Activated B cell treated with CpG ODN at 0.5 μM for 24 hours (primary cell): ENCODE measurements at places on chromosomes 7 and 10. TPM values are rescaled to one million over a fixed set of nuclear protein-coding genes. Genes with fewer than 3 reads are reported as not detected.

The GSDME gene
- total RNA-seq, result 3.1 and 4.1 TPM in 2 replicates

- no peak for DNase-seq
These were observed 5.1 kb downstream of the AUTS2 start for GRCh38 chr7:69603351-69603750.

DNA sequence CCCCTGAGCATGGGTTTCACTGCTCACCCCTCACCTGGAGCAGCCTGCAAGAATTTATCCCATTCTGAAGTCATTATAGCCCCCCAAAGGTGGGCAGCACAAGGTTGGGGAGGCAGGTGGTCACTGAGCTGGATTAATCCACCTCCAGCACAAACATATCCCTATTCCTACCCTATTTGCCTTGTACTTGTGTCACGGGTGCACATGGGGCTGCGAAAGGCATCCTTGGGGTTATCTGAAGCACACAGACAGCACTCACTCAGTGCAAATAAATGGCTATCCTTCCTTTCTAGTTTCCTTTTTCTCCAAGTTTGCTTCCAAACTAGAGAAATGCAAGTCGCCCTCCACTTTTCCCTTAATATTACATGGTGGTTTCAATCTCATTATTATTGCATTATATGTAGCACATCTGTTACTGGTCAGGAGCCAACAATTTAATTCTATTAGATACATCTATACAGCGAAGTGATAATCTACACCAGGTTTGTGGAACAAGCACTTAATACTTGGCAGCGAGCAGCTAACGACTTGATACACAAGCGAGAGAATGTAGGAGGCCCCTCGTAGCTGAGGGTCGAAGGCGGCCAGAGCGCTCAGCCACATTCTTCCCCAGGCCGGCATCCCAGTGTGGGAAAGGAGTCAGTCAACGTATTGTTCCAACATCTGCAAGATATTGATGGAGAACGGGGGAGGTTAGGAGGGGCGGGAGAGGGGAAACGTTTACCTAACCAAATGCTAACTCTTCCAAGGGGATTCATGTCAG, 121.3 kb upstream of the HABP2 start:
- no peak for DNase-seq

DNA sequence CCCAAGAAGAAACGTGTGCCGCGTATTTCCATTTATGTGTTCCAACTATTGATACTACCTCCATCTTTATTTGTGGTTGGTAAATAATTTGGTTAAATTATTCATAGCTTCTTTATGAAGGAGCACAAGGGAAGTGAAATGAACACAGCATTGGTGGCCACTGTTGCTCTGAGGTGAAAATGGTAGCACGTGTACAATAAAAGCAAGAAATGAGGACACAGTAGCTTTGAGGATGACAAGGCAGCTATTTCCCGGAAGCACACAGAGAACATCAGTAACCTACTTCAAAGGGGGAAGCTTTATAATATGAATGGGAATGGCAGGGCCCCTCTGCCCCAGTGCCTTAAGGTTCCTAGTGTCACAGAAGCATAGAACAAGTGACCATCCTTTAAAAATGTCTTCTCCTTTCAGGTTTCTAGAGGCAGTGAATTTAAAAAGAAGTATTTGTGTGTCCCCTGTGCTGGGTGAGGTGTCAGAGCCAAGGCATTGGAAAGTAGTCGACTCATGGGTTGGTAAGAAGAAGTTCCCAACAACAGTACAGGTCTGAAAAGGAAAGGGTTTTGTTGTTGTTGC, 78.8 kb downstream of the SGMS1 start:
- DNase-seq, result no peak
